ENCODE measurements at places on chromosomes 6 and 20.

DNA sequence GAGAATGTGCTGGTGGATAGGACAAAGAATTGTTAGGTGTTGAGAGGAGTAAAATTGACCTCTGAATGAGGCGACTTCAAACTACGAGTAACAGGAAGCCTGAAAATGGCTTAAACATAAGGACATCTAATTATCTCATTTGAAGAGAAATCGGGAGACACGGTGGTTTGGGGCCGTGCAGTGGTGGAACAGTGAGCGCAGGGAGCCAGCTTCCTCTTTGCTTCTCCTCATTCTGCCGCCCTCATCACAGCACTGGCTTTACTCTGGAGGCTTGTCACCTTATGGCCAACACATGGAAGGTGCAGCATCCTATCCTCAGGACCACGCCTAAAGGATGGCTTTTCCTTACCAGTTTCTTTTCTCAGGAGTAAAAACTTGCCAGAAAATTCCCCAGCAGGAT is 114.3 kb downstream of the B3GAT2 start:
- DNase-seq = no peak

- DNase-seq = peak; percentile 88
Measured at GRCh38 chr6:108559884-108560462, 744 bp upstream of the FOXO3 start.

DNA sequence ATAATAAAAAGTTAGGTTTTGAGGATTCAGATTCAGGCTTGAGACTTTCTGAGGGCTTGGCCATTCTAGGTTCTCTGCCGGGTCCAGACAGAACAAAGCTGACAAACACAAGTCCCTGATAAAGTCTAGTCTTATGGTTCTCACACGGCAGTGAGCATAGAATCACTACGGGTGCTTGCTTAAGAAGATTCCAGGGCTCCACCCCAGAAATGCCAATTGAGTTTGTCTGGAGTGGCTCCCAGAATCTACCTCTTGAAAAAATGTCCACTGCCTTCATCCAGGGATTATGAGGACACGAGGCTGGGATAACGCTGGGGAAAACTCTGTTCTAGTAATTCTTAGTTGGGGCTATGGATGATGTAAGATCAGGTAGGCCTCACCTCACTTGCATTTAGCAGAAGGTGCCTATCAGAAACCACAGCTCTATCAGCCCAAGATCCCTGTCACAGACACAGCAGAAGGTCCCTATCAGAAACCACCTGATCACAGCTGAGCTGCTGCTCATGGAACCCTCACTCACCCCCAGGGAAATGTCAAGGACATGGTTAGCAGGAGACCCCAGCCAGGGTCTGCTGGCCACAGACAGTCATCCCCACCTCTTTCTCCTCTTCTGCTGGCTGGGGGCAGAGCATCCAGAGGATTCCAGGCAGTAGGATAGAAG is 52.3 kb downstream of the RAB44 start:
- no peak for DNase-seq

- no peak for DNase-seq
Measured at GRCh38 chr6:43367245-43367984, 2.0 kb downstream of the ZNF318 start.

DNA sequence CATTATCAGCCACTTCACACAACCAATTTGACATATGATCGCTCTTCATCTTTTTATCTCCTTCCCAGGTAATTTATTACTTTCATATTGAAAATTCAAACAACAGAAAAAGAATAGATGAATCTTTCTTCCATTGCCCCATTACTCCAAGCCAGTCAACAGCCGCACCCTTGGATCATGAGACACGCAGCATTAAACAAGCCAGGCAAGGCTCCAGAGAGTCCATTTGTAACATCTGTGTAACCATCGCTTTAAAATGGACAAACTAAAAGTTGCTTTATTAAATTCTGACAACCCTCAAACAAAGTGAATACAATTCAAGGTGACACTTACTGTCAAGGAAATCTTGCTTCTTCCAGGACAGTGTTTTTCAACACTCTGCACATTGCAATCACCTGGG is 200.3 kb downstream of the EPM2A start:
- DNase-seq = no peak

DNA sequence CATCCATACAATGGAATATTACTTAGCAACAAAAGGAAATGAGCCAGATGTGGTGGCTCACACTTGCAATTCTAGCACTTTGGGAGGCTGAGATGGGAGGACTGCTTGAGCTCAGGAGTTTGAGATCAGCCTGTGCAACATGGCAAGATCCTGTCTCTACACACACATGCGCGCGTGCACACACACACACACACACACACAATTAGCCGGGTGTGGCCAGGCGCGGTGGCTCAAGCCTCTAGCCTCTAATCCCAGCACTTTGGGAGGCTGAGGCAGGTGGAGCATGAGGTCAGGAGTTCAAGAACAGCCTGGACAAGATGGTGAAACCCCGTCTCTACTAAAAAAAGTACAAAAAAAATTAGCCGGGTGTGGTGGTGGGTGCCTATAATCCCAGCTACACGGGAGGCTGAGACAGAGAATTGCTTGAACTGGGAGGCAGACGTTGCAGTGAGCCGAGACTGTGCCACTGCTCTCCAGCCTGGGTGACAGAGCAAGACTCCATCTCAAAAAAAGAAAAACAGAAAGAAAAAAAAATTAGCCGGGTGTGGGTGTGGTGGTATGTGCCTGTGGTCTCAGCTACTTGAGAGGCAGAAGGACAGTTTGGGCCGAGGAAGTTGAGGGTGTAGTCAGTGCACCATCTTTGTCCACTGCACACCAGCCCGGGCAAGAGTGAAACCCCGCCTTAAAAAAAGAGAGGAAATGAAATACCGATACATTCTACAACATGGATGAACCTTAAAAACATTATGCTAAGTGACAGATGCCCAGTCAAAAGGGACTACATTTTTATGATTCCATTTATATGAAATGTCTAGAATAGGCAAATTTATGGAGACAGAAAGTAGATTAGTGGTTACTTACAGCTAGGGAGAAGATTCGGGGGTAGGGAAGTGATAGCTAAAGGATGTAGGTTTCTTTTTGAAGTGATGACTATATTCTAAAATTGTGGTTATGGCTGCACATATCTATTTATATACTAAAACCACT is 52.5 kb downstream of the RBL1 start:
- DNase-seq = no peak

- DNase-seq = no peak
Measured at GRCh38 chr20:17066902-17067301, 159.9 kb upstream of the PCSK2 start.

DNA sequence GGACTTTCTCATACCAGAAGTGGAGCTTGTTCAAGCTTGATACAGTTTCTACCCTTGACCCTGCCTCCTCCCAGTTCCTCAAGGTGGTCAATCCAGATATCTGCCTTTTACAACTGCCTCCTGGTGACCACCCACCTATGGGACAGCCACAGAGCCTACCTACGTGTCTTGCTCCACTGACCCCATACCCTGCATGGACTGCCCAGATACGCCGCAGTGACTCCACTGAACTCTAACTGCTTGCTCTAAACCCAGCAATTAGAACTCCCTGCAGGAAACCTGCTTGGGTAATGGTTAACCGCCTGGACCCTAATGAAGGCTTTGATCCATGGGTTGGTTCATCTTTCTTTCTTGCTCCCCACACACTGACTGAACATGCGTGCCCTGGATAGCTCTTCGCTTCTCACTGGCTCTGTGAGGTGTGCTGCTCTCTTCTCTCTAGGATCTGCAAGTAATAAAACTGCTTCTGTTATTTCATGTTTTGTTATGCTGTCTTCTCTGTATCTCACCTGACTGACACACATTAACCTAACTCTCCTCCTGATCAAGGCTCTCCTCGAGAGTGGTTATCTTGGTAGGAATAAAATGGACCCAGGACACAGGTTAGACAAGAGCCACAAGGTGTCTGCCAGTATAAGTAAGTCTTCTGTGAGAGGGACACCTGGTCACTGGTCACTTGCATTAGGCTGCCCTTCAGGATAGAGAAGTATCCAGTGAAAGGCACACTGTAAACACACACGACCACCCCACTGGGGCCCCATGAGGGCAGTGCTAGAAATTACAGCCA is 79.2 kb downstream of the CHD6 start:
- peak; percentile 44 for DNase-seq

DNA sequence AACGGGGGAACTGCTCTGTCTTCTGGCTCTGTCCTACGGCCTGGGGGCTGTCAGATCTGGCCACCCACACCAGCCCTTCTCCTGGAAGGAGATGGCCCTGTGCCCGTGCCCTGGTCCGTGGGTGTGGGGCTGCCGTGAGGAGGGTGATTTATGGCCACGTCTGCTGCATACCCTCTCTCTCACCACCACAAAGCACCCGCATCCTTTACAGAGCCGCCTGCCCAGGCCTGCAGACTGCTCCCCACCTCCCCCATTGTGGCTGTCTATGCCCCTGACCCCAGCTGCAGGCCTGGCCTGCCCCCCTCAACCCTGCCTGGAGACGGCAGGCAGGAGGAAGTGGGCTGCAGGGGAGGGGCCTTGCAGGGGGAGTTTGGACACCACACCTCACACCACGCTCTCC is 72.7 kb upstream of the GATA5 start:
- no peak for DNase-seq

DNA sequence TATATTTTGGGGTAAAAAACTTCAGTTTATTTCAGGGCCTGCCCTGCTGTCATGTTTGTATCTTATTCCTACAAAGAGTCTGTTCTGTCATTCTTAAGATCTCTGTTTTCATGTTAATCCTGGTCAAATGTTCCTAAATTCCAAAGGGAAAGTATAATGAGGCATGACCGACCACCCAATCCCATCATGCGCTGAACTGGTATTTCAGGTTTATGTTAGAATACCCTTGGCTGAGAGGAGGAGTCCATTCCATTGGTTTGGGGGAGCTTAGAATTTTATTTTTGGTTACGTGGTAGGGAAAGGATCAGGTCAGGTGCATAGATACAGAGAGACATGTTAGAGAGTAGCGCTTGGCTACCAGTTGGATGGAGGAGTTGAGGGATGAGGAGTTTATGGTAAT is 25.7 kb downstream of the CFAP61 start:
- no peak for DNase-seq

DNA sequence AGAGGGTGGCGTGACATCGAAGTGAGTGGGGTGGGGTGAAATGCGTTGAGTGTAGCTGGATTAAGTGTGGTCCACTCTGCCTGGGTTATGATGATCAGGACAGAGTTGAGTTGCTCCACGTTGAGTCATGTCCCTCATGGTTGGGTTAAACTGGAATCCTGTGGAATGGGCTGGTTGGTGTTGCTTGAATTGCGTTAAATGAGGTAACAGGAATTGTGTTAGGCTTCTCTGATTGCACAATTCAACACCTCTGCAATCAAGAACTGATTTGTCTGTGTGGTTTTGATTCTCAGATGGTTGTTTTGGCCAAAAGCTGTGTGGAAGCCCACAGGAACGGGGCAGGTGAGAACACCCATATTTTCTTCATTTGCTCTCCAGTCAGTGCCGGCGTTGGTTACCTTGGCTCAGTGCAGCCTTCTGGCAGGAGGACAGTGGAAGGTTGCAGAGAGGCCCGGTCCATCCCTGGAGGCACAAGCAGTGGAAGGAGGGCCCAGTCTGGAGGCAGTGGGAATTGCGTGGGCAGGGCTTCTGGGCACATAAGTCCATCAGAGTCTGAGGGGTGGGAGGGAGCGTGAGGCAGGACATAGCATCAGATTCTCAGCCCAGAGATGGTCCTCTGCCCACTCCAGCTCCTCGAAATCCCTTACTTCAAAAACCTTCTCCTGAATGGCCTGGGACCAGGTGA is 11.6 kb downstream of the NOTCH4 start:
- DNase-seq = peak; percentile 2

- DNase-seq = peak; percentile 59
Measured at GRCh38 chr6:14440940-14441781, 323.6 kb downstream of the CD83 start.

DNA sequence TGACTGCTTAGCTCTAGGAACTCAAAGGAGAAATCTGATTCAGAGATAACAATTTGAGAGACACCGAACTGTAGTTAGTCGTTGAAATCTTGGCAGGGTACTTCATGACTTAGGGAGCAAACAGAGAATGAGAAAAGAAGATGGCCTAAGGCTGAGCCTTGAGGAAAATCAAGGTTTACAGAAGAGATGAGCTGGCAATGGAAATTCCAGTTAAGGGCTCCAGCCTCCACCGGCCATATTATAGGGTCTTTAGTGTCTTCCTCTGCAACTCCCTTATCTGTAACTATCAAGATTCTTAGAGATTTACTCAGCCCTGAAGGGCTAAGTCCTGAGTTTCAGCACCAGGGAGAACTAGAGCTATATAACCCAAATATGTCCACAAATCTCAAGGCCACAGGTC is 26.6 kb downstream of the KCNK17 start:
- DNase-seq = no peak

GRCh38 chr6:152575161-152575560 is 62.0 kb downstream of the SYNE1 start:
- no peak for DNase-seq

DNA sequence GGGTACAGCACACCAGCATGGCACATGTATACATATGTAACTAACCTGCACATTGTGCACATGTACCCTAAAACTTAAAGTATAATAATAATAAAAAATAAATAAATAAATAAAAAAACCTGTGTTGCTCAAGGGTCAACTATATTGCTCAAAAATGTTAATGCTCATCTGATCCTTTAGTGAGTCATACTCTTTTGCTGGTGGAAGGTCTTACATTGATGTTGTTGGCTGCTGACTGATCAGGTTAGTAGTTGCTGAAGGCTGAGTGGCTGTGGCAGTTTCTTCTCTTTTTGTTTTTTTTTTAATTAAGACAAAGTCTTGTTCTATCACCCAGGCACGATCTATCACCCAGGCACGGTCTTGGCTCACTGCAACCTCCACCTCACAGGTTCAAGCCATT is 29.6 kb upstream of the SMIM26 start:
- no peak for DNase-seq

DNA sequence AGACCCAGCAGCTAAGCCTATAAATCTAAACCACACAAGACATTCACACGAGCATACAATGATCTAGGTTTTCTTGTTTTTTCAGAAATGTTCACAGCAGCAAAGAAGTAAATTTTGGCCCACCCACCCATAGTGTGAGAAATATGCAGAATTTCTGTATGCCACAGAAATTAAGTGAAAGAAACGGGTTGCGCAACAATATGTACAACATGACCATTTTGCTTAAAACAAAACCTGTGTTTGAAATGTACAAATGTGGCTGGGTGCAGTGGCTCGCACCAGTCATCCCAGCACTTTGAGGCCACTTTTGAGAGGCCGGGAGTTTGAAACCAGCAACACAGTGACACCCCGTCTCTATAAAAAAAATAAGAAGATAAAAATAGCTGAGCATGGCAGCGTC is 9.4 kb downstream of the SALL4 start:
- DNase-seq = no peak

DNA sequence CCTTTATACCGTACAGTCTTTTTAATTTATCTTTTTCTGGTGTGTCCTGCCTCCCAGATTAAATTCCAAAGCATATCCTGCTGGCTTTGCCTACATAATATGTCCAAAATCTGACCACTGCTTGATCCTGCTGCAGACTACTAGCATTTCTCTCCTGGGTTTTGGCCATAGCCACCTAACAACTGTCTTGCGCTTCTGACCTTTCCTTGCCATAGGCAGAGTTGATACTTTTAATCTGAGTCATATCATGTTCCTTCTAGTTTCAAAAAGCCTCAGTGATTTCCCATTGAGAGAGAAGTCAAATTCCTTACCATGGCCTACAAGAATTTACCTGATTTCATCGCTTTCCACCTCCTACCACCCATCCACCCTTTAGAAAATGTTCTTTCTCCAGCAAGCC is 104.8 kb downstream of the BCKDHB start:
- no peak for DNase-seq
